ENCODE measurements at places on chromosomes 5 and 9.
A peak's percentile ranks its signal among the peaks of the same experiment; 100 is the strongest.

DNA sequence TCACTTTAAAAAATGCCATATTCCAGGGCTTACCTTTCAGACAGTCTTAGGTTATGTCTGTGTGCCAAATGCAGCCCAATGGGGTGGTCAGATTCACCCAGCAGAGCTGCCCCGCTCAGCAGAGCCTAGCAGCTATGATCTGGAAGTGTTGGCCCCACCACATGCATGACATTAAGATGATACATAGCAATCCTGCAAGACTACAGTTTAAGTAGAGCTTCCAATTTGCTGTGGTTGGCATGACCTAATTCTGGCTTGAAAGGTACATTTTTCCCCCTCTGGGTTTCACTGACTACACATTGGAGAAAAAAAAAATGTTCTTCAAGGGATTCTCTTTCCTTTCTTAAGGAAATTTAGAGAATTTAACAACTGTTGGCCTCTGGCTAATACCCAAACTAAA lies 22.5 kb downstream of the MEF2C start:
- no peak for DNase-seq

GRCh38 chr5:153122403-153122802 lies 368.1 kb upstream of the GRIA1 start:
- no peak for DNase-seq

DNA sequence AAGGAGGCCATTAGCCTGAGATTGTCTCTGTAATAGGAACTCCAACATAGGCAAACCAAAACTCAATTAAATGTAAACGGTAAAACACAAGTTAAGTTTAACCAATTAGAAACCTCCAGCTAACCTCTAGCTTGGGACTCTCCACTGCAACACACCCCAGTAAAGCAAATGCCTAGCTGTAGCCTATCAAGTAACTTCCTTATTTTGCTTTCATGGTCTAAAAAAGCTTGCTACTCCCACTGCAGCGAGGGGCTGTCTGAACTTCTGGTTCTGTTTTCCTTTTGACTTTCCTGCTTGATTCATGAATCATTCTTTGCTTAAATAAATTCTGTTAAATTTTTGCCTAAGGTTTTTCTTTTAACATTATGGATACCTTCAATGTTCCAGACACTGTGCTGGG lies 24.4 kb upstream of the C5orf46 start:
- no peak for DNase-seq

- no peak for DNase-seq
Measured at GRCh38 chr9:2634153-2634552, 12.6 kb downstream of the VLDLR start.

- DNase-seq: no peak
Measured at GRCh38 chr5:140509898-140510297, 37.6 kb upstream of the EIF4EBP3 start.

GRCh38 chr5:61001647-61002046 lies 56.6 kb downstream of the NDUFAF2 start:
- no peak for DNase-seq

DNA sequence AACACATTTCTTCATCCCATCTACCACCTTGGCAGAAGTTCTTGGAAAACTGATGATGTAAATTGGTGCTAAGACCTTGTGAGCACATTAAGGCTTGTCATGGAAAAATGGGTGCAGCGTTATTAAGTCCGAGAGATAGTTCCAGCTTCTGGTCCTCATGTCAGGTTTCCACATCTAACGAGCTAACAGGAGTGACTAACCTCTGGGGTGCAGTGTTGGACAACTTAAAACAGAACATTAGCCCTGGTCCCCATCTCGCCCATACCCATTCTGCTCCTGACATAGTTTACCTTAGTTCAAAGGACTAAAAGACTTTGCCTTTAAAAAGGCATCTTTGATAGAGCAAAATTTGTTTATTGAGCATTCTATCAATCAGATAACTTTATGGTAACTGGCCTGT lies 128.0 kb downstream of the SLC1A3 start:
- DNase-seq: no peak

DNA sequence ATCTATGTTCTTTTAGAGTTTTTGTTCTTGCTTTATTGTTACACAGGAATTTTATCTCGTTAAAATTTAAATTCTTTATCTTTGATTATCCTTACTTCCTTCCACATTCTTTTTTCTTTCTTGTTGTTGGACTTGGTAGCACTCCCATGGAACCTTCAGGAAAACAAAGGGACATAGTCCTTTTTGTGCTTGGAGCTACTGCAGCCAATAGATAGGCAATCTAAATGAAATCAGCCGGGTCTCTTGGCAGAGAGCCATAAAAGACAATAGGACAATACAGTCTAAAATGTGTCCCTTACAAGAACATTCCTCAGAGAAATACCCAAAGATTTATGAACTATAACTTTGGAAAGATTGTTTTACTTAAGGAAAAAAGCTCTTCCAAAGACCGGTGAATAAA lies 548.1 kb upstream of the C9orf72 start:
- no peak for DNase-seq

- DNase-seq: no peak
Measured at GRCh38 chr5:135440916-135441315, 6.2 kb downstream of the DCANP1 start.

GRCh38 chr5:113043491-113043931 lies 66.9 kb downstream of the DCP2 start:
- peak; percentile 34 for DNase-seq

GRCh38 chr9:113803811-113804589 lies 72.1 kb upstream of the ZNF618 start:
- DNase-seq: no peak

GRCh38 chr5:112921026-112921832 lies 798 bp downstream of the REEP5 start:
- DNase-seq: peak; percentile 61

DNA sequence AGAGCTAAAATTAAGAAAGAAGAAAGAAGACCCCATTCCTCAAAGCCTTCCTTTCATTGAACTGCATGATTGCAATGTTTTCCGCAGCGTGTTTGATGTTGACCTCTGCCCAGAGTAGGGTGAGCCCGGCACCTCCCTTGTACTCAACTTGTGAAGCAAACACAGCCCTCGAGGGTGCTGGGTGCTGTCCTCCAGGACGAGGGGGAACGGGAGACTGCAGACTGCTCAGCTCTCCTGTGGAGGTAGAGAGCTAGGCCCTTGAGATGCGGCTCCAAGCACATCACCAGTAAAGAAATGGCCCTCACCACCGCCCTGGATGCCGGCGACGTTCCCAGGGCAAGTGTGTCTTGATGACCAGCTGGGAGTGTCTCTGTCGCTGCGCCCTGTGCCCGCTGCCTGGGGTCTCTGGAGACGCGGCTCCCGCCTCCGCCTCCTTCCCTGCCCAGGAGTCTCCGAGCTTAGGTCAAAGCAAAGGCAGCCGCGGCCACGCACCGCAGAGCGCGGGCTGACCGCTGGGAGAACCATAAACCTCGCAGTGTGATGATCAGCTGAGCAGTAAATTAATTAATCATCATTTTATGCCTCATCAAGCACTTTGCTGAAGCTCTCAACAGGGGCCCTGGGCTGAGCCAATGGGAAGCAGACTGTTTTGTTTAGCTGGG lies 108.7 kb downstream of the IRX2 start:
- no peak for DNase-seq

- no peak for DNase-seq
Measured at GRCh38 chr5:102262688-102263087, 33.4 kb downstream of the SLCO4C1 start.
